ENCODE measurements at places on chromosomes 6 and 20.

- peak; percentile 72 for DNase-seq
These were observed 61.2 kb upstream of the SIRPG start for GRCh38 chr20:1718604-1719384.

GRCh38 chr6:86730216-86730615 lies 207.1 kb upstream of the HTR1E start:
- DNase-seq: no peak

GRCh38 chr20:25243416-25243979 lies 4.4 kb upstream of the PYGB start:
- DNase-seq: no peak

- no peak for DNase-seq
These were observed 44.8 kb upstream of the FBXL4 start for GRCh38 chr6:98992535-98992934.

- no peak for DNase-seq
These were observed 55.5 kb upstream of the CHRNA4 start for GRCh38 chr20:63416631-63417030.

DNA sequence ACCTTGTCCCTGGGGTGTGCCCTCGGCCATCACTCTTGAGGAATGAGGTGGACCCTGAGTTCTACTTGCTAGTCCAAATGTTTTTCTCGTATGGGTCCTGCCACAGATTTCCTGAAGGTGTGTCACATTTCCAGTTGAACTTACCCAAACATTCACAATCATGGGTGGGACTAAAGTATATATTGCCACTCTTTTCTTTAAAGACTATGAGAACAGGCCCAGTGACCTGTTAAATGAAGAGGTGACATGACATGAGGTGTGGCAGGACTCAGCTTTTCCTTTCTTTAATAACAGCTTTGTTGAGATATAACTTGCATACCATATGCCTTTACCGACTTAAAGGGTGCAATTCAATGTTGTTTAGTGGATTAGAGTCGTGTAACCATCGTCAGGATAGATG lies 177.2 kb upstream of the EXOC2 start:
- no peak for DNase-seq

DNA sequence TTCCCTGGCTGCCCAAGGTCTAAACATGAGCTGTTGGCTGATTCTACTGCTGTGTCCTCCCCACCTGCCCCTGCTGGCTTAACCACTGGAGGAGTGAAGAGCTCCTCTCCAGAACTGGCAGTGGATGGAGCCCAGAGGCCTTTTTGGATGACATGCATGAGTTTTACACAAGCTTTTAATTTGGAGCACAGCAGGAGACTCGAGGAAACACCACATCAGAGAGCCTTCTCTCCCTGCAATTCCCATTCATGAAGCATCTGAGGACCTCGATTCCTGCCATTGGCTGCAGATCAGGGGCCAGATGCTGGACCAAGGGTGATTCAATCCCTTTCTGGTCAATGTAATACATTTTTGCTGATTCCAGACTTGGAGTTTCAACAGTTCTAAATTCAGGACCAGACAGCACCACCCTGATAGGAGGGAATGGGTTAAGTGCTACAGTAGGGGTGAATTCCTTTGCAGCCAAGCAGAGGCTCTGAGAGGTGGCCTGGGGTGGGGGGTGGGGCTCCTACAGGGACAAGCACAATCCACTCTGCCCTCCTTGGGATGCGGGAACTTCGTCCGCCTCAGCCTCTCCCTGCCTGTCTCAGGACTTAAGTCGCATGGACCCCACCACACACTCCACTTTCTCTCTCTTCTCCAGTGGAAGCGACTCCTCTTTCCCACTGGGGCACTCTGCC lies 599 bp upstream of the PSORS1C1 start:
- peak; percentile 89 for DNase-seq

- no peak for DNase-seq
These were observed 69.9 kb downstream of the SESN1 start for GRCh38 chr6:109024784-109025183.

- no peak for DNase-seq
These were observed 31.3 kb downstream of the MBOAT1 start for GRCh38 chr6:20180935-20181334.

- DNase-seq: no peak
These were observed 94.0 kb downstream of the STK35 start for GRCh38 chr20:2195614-2196013.

GRCh38 chr20:48772183-48772976 lies 55.4 kb downstream of the PREX1 start:
- DNase-seq: no peak

GRCh38 chr6:136639702-136640101 lies 89.5 kb upstream of the MAP7 start:
- DNase-seq: no peak

DNA sequence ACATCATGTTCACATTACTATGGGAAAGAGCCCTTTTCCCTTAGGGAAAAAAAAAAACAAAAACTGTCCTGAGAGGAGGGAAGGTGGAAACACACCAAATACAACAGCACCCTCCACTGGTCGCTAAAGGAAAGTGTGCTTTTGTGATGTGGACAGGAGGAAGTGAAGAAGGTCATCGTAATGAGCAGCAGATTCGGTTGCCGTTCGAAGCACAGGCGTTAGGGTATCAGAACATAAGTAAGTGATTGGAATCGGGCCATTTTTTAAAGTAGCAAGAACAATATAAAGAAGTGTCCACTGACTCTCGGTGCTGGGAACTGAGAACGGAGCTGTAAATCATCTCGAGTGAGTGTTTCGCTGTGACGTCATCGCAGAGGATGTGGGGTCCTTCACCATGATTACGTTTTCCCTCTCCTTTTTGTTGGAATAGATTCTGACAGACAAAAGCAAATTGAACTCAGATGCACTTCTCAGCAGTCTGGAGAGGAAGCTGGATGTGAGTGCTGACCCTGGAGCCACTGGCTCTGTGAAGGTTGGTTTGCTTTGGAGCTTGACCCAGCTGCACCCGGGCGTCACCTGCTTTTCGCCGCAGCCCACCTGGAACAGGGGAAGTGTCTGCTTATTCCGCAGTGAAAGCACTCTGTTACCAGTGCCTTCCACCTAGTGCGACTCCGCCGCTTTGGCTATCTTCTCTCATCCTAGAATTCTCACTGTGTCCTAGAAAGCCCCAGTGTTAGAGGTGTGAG lies 203.6 kb upstream of the GMDS start:
- peak; percentile 83 for DNase-seq

DNA sequence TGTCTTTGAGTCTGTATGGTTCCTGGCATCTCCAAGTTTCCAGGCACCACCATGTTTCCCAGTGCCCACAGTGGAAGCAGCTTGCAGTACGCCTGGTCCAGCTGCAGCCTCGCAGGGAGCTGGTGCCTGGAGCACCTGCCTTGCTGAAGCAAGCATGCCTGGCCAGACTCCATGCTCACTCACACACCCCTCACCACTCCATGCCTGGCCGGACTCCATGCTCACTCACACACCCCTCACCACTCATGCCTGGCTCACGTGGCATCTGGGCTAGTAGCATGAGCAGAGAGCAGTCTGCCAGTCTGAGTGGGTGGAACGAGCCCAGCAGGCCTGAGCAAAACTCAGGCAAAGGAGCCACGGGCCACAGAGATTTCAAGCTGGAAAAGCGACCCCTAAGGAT lies 214.3 kb downstream of the TFAP2C start:
- no peak for DNase-seq

GRCh38 chr6:92810913-92811312 lies 608.4 kb downstream of the EPHA7 start:
- peak; percentile 14 for DNase-seq

Data from fibroblast of the conjunctiva (primary cell).